Central memory CD4-positive, alpha-beta T cell (primary cell): ENCODE measurements at places on chromosomes 16 and 17.

GRCh38 chr17:64130559-64131001 lies 636 bp upstream of the ERN1 start:
- no peak for DNase-seq

DNA sequence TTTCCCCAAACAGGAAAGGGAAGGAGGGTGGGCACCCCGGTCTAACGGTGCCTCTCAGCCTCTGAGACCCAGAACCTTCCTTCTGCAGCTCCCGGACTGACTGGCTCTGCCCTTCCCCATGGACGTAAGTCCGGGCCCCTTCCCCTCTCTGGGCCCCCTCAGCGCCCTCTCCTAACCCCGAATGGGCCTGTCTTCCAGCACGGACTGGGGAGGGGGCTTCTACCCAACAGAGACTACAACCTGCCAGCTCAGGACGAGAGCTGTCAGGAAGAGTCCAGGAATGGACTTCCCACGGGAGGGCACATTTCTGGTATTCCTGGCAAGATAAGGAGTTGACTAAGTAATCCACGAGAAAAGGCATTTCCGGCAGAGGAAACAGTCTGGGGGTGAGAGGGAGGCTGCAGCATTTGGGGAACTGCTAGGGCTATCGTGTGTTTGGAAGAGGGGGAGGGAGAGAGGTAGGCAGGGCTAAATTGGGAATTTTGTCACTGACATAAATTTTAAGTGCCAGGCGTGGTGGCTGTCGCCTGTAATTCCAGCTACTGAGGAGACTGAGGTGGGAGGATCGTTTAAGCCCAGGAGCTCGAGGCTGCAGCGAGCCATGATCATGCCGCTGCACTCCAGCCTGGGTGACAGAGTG lies 12.1 kb upstream of the ALDOA start:
- no peak for DNase-seq

DNA sequence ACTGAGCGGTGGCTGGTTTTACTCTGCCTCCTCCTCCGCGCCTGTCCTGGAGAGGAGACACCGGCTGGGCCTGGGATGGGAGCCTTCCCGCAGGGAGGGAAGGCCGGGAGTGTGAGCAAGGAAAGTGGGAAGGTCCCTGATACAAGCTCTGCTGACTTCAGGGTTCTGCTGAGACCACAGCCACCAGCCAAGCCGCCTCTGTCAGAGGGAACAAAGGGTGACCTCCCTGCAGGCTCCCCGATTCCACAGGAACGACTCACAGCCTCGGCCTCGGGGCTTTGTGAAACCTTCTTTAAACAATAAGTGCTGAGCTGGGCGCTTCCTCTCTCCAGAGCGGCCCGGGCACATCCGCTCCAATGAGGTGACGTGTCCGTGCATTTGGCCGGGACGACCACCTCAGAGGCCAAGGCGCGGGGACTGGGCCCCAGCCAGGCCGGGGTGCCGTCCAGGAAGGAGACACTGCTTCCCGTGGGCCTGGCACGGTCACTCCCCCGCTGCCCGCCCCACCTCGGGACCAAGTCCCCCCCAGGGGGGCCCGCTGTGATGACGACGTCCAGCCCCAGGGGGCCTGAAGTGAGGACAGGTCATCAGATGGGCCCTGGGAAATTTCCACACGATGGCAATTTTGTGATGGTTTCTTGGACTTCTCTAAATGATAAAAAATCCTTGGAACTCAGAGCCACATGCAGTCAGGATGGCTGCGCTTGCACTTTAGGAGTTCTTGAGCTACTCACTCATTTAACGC lies 11.8 kb upstream of the CIBAR2 start:
- no peak for DNase-seq

DNA sequence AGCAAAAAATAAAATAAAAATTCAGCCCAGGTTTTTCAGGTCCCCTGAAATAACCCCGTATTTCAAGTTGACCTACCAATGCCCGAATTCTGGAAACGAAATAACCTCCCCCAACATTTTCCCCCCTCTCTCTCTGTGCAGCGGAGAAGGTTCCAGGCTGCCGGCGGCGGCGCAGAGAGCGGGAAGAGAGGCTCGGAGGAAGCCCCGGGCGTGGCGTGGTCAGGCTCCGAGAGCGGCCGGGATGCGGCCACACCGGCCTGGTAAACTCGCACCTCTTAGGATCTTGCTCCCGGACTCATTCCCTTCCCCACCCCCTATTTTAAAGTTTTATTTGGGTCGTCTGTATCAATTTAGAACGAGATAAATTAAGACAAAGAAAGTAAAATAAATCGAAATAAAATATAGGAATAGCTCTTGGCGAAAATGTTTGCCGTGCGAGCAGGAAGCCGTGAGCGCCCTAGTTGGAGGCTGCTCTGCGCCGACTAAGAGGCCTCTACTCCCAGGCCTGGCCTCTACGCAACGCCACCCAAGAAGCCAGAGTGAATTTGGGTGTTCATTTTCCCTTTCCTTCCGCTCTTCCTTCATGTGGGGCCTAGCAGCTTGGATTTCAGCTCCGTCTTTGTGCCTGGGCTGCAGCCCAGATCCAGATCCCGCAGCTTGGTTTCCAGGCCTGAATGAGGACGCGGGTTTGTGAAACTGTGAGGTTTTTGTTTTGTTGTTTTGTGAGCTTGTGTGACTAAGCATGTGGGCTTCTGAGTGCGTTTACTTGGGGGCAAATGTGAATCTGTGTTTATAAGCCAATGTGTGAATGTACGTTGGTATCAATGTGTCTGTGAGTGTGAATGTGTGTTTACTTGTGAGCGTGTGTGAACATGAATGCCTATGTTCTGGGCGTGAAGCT lies 1.5 kb upstream of the HOXB6 start:
- no peak for DNase-seq

GRCh38 chr16:1470481-1471251 lies 4.2 kb downstream of the CLCN7 start:
- no peak for DNase-seq

DNA sequence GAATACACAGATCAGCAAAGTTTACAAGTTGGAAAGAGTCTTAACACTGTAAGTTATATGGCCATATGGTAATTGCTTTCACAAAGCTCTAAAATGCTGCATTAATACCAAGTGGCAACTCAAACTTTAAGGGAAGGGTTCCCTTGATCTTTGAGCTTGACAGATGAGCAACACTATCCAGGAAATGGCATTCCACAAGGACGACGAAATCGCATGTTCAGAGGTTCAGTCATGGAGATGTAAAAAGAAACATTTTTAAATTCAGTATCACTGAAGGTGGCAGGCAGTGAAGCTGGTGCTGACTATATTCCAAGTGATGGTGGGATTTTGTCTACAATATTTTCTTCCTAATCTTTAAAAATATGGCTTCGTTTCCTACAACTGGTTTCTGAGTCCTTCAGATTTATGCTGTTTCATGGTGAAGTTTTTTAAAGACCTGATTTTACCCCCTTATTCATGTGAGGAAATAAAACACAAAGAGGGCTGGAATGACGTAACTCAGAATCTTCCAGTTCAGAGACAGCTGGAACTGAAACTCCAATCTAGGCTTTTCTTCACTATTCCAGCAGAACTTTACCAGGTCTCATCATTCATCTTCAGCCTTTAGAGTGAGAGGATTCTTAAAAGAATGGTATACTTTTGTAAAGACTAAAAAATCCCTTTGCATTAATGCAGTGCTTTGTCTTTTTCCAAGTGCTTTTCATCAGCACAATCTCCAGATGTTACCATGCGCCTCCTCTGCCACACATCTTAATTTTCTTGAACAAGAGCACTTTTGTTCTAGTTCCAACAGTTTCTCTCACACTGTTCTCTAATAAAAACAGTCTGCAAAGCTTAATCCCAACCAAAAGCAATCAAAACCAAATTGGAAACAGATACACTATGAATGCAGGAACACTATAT lies 20.2 kb downstream of the CHCT1 start:
- no peak for DNase-seq

DNA sequence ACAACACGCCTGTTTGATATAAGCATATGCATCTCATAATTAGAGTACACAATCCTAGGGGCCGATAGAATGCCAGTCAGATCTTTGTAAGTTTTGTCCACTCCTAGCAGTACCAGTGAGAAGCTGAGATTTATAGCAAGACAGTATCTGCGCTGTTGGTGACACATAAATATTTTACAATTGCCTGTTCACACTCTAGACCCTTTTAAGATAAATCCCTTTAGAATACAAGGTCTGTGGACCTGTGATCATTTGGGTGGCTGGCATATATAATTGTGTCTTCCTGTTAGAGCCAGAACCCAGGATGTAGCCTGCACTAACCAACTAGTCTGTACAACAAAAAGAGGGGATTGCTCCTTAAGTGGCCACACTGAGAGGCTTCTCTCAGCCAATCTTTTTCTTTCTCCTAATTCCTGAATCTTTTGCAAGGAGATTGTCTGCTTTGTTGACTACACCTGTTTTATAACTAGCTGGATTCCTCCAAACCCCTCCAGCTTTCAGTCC lies 74.7 kb downstream of the WIPI1 start:
- DNase-seq, result no peak

- DNase-seq, result peak; percentile 85
Observed at GRCh38 chr16:84514874-84515835, 10.7 kb upstream of the MEAK7 start.

DNA sequence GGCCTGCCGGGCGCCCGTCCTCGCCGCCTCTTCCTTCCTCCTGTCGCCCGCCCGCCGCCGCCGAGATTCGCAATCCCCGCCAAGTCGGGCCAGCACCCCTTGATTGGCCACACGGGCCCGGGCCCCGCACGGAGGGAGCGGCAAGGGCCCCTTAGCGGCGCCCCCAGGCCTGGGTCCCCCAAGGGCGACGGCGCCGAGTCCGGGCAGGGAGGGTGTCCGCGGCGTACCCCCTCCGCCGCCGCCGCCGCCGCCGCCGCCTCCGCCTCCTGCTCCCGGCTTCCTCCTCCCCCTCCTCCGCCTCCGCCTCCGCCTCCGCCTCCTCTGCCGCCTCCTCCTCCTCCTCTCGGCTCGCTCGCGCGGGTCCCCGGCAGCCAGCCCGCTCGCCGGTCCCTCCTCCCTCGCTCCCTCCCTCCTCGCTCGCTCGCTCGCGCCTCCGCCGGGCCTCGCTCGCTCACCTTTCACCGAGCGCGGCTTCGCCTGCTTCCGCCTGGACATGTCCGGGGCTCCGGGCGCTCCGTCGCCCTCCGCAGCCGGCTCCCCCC lies 561 bp downstream of the ZNF423 start:
- peak; percentile 34 for DNase-seq

DNA sequence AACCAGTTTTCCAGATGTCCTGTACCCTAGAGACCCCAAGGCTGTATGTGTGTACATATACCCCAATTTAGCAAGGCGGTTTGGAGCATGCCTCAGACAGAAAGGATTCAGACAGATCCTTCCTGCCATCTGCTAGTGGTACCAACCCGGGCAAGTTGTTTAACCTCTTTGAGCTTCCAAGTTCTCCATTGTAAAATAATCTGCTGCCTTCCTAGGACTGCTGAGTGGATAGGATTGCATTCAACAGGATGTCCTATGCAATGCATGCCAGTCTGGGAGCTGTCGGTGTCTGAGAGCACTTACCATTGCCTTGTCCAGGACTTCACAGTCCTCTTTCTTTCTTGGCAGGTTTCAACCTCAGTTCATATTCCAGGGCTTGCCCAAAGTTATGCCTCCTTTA lies 1.9 kb downstream of the CDH13 start:
- no peak for DNase-seq

DNA sequence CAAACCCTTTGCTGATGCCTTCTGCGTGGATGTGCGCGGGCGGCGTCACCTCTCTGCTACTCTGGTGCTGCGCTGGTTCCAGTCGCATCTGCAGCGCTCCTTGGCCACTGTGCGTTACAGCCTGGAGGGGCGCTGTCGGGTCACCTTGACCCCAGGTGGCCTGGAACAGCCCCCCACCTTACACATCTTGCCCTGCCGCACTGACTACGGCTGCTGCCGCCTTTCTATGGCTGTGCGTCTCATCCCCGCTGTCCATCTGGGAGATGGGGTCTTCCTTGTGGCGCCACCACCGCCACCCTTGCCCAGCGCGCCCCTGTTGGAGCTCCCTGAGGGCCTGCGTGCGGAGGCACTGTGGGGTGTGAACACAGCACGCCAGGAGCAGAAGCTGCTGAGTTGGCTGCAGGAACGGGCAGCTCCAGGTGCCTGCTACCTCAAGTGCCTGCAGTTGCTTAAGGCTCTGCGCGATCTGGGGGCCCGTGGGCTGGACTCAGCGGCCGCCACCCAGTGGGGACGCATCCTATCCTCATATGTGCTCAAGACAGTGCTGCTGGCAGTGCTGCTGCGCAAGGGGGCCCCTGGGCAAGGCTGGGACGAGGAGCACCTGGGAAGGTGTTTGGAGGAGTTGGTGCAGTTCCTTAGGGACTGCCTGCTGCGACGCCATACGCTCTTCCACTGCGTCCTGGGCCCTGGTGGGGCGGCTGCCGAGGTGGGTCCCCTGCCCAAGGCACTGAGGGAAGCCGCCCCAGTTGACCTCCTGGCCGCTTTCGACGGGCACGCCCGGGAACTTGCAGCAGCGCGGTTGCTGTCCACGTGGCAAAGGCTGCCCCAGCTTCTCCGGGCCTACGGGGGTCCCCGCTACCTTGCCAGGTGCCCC lies 1.6 kb downstream of the ITPRIPL2 start:
- DNase-seq, result no peak

DNA sequence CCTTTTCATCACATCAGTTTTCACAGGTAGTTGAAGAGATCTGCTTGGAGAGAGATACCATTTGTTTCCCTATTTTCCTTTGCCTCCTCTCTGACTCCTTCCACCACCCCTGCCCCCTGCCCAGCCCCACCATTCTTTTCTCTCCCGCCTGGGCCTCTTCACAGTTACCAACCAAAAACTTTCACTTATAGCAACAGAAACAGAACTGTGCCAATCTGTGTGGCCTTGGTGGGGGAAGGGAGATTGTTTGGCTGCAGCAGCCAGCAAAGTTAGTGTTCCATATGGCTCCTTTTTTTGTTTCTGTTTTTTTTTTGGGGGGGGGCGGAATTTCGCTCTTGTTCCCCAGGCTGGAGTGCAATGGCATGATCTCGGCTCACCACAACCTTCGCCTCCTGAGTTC lies 17.2 kb upstream of the ARL4D start:
- DNase-seq, result no peak

DNA sequence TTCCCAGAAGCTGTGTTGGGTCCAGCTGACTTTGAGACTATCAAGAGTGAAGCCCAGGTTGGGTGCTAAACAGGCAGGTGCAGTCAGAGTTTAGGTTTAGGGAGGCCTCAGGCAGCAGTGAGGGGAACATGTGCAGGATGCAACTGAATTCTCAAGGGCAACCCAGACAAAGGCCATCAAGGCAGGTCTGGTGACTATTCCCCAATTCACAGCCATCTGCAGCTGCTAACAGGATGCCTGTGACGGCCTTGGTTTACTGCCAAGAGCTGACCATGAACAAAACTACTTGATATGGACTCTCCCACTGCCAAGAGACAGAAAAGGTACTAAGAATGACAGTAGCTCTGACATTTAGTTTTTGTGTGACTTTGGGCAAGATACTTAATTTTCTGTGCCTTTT lies 45.2 kb upstream of the BCAR1 start:
- DNase-seq, result no peak

GRCh38 chr16:13322336-13322735 lies 420.9 kb downstream of the SHISA9 start:
- no peak for DNase-seq
